ENCODE measurements at places on chromosomes 4 and X.
A peak's percentile ranks its signal among the peaks of the same experiment; 100 is the strongest.

DNA sequence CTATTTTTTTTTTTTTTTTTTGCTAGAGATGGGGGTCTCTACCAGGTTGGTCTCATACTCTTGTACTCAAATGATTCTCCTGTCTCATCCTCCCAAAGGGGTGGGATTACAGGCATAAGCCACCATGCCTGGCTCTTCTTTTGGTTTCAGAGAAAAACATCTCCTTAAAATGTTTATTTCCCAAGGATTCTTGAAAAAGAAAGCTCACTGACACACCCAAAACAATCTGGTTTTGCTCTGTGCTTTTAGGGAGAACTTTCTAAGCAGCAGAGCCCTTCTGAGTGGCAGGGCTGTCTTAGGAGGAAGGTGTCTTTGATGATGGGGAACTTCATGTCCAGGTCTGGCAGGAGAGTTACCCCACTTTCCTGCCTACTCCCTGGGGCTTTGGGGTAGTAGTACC, 1.2 kb downstream of the SOD3 start:
- no peak for DNase-seq

- DNase-seq, result no peak
Measured at GRCh38 chr4:3127112-3127511, 52.6 kb downstream of the HTT start.

DNA sequence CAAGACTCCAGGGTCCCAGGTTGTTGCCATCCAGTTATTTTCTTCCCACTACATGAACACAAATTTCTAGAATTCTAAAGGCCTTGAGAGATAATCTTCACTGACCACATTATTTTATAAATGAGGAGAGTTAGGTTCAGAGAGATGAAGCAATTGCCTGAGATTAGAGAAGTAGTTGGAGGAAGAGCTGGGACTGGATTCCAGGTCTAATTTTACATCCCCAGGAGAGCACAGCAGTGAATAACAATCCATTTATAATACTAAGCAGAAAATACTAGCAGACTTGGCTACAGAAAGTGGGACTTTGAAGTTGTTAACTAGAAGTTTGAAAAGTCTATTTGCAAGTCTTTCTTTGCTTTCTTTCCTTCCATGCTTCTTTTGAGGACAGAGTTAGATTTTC, 231.3 kb upstream of the S100G start:
- no peak for DNase-seq

- DNase-seq, result peak; percentile 26
Measured at GRCh38 chr4:108172753-108173598, 4.2 kb upstream of the LEF1 start.

- DNase-seq, result no peak
Measured at GRCh38 chrX:42821803-42822443, 44.0 kb upstream of the PPP1R2C start.

GRCh38 chrX:17860811-17861488, at the start of gene RAI2:
TSS of gene RAI2 (minus strand) at chrX:17861298. CDS start at chrX:17802010, 59,288 bp downstream.
- DNase-seq, result no peak

DNA sequence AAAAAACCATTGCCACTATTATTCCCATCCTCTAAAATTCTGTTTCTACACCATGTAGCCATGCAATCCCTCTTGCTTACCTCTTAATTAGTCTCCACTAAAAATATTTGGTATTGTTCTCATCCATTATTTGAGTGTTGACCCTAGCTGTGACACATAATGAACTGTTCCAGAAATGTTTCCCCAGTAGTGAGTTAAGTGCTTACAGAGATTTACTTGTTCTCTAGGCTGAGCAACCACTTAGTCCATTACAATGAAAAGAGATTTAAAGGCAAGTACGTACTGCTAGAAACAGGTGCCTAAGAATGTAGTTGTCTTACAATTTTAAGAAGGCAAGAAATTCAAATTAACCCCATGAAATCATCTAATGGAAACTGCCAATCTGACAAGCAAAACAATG, 112.7 kb upstream of the PTPN13 start:
- no peak for DNase-seq

DNA sequence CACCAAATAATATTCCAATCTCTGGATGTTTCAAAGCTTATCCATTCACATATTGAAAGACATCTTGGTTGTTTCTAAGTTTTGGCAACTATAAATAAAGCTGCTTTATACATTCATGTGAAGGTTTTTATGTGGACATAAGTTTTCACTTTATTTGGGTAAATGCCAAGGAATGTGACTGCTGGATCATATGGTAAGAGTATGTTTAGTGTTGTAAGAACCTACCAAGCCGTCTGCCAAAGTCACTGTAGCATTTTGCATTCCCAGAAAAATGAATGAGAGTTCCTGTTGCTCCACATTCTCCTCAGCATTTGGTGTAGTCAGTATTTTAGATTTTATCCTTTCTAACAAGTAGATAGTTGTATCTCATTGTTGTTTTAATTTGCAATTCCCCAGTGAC, 1047.7 kb downstream of the C4orf33 start:
- no peak for DNase-seq

DNA sequence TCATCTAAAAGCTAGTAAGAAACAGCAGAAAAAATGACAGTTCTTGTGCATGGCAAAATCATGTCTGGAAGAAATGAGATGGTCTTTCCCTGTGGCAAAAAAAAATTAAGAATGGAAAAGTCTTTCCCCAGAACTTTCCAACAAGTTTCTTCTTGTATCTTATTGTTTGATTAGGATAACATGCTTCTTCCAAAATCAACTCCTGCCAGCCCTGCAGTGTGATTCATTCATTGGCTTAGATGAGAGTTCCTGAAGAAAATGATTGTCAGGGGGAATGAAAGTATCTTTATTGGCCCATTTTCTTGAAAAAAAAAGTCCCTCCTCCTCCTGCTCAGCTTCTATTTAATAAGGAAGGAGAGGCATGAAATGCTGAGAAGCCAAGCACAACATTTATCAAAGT, 407.7 kb downstream of the ARAP2 start:
- DNase-seq, result no peak

GRCh38 chrX:155643240-155643639, 30.5 kb upstream of the TMLHE start:
- no peak for DNase-seq

DNA sequence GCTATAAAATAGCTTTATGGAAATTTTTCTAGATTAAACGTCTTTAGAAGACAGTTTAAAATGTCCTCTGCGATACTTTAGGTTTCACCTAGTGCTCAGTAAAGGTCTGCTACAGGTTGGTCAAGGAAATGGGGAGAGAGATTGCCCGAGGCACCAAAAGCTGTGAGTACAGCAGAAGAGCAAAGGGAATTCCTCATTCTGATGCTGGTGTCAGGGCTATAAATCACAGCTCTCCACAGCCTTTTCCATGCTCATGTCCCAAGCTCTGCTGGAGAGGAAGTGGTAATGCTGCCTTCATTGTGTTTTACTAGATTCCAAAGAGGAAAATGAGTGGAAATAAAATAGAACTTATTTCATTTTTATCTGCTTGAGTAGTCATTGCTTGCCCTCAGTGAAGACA, 2060.4 kb downstream of the ARAP2 start:
- DNase-seq, result no peak

DNA sequence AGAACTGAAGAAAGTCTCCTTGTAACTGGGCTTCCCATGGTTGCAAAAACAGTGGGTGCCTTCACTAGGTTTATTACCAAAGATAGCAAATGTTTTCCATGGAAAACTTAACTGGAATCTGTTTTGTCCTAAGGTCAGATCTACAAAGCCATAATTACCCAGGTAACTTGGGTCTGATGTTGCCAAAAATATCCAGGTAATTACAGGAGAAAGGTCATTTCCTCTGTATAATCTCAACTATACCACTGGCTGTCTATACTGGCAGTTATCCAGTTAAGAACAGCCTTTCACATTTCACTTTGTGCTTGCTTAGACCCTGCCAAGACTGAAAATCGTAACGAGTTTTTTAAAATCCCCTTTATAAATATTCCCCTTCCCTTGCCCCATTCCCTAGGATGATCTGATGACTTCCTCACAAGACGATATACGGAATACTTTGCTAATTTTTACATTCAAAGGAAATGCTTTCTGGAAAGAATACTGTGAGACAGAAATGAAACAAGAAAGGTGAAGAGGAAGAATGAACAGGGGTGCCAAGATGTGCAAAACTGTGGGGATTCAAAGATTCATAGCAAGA, 105.5 kb downstream of the MAML3 start:
- DNase-seq, result no peak

DNA sequence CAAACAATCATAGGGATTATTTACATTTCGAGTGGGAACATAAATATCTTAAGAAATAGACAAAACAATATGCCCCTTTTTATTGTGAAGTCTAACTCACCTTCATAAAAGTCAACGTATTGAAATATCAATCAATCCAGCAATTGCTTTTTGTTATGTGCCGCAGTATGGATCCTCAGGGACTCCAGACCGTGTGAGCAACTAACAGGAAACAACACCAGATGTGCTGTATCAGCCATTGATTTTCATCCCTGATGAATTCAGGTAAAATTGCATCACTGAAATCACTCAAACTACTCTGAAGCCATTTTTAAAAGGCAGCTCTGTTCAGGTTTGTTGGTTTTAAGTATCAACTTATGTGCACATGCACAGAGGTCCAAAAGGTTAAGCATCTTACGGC, 197.3 kb upstream of the FAT1 start:
- no peak for DNase-seq

DNA sequence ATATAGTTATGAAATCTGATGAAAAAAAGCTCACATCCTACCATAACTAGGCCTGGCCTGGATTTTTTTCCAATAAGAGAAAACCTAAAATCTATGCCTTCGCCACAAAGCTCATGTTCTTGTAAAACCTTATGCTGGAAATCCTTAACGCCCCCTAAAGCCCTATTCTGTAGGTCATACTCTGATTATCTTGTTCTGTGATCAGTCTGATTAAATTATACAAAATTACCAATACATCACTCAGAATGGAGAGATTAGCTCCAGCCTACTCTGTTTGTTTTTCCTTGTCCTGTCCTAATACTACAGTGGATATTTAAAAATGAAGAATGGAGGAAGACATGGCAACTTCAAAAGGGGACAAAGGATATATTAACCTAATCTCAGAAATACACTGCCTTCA, 7.2 kb downstream of the ZNF827 start:
- no peak for DNase-seq

- DNase-seq, result no peak
Measured at GRCh38 chr4:8748236-8748575, 123.4 kb downstream of the HMX1 start.

DNA sequence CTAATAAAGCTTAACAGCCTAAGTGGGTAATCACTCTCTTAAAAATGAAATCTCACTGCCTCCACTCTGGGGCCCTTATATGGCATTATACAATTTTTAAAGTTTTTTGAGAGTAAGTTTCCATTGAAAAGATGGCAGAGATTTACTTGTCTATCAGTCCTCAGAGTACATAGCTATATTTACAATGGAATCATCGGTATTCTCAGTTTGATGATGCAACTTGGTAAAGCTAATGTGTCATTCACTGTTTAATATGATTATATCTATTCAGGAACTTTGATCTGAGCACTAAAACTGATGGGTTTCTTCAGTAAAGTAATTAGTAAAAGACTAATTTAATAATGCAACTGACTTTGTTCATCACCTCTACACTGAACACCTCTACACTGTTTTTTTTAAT, 51.6 kb downstream of the CT47B1 start:
- DNase-seq, result no peak

GRCh38 chrX:72159769-72160168, 21.8 kb upstream of the PIN4 start:
- no peak for DNase-seq

- no peak for DNase-seq
Measured at GRCh38 chr4:119508281-119508680, 120.3 kb downstream of the PDE5A start.

DNA sequence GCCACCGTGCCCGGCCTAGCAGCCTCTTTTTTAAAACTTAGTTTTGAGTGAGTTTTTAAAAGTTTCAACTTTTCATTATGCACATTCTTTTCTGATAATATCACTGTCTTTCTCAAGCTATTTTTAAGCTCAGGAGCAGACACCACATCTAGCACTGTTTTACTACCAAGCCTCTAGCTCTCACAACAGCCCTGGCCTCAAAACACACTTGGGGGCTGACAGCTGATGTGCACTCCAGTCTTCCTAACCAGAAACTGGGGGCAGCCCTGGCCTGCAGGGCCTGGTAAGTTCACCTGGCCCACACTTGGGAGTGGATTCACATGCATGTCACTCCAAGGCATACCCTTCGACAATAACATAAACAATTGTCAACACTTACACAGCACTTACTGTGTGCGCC, 34.0 kb downstream of the CENPU start:
- no peak for DNase-seq

DNA sequence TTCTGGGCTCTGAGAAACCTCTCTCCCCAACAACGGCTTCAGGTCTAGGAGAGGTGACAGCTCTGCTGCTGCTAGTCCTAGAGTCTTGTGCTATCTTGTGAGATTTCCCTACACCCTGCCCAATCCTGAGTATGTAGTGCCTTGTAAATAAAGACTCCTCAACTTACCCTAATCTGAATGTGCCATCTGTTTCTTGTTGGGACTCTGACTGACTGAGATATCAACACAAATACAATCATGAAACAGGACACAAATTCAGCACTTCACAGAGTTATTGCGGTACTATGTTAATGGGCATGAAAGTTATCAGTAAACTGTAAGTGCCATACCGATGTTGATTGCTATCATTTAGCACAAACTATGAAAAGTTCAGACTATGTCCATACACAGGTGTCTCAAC, 529.0 kb upstream of the FTHL17 start:
- DNase-seq, result no peak

DNA sequence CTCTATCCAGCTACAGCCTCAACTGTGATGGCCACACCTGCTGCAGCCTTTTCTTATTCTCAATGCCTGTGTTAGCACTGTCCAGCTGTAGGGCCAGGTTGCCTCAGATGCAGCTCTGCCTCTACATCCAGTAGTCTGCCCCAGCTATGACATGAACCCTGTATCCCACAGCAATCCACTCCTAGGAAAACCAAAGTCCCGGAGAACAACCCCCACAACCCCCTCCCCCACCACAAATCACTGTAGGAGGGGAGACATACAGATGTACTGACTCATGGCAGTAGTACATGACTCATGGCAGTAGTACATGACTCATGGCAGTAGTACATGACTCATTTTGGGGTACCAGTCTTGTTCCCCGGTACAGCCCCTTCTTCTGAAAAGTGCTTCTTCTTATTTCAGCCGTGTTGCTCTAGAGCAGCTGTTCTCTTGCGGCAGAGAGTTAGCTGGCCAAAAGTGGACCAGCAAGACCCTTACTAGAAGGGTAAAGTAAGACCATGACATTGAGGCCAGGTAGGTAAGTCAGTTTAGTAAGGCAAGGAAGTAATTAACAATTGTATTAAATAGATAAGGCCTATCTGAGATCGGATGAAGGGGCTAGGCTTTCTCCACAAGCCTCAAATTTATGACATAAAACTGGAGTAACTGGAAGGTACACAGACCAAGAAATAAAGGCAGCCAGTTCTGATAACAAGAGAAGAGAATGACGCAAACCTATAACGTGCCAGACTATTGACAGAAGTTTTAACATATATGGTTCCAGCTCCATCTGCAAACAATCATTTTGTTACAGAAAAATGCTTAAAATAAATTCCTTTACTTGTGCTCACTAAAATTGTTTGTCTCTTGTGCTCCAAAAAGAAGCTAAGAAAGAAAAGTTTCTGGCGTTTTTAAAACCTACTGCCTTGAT, 221.4 kb downstream of the TACR3 start:
- DNase-seq, result no peak
